ENCODE measurements at places on chromosomes 12 and 14. TPM values are rescaled to one million over a fixed set of nuclear protein-coding genes. Genes with fewer than 3 reads are reported as not detected.

Gene ANKLE2
- total RNA-seq: 153 TPM

DNA sequence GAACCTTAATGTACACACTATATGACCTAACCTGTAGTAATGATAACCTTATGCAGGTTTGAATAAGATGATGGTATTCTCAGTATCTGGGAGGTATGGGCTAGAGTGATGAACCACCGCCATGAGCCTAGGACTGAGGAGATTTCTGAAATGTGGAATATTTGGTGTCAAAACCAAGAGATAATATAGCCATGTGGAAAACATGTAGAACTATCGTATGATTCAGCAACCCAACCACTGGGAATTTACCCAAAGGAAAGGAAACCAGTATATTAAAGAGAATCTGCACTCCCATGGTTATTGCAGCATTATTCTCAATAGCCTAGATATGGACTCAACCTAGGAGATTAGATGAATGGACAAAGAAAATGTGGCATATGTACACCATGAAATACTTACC is 271.7 kb upstream of the BTG1 start:
- no peak overlapping the region for H3K27ac ChIP-seq
- no peaks in the 10 kb centered on the region for H3K36me3 ChIP-seq
- H3K27me3 ChIP-seq: no peaks in the 10 kb centered on the region

- H3K36me3 ChIP-seq: no peaks in the 10 kb centered on the region
- H3K4me1 ChIP-seq: peaks cover 14% of the 10 kb centered on the region
- no peak for DNase-seq
Observed at GRCh38 chr12:110687396-110688169, 1.3 kb downstream of the HVCN1 start.

DNA sequence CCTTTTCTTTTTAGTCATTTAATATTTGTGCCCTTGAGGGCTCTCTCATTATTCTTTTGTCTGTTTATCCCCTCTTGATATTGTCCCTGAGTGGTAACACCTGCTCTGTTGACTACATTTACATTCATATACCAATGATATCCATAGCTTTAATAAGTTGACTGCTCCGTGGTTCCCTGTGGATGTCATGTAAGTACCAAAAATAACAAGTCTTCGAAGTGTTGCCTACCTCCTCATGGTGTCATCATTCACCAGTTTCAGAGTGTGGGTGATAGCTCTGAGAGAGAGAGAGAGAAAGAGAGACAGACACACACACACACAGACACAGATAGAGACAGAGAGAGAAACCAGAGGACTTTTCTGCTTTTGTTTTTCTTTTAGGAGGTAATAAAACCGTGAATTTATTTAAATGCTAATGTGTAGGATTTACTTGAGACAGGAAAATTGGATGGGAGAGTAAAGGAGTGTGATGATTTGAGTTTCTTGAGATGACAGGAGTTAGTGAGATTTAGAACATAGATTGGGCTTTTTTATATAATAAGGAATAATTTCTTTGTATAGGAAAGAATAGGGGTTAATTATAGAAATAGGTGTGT is 52.2 kb downstream of the PAPOLA start:
- H3K27me3 ChIP-seq: no peaks in the 10 kb centered on the region
- no peak overlapping the region for H3K4me3 ChIP-seq
- no peaks in the 10 kb centered on the region for H3K4me1 ChIP-seq
- no peak for DNase-seq
- no peak overlapping the region for H3K27ac ChIP-seq

DNA sequence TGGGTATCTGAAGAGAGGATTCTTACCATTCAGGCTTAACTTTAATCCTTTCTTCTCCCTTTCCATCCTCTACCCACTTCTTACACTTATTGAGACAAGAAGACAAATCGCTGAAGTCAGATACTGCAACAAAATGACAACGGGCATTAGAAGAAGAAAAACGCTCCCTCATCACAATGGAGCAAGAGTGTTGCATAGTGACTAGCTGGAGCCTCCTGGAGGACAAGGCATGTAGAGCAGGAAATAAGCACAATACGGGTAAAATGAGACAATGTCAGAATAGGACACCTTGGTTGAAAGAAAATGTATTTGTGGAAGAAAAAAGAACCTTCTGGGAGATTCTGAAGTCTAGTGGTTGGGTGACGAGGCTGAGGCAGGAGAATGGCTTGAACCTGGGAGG is 501.0 kb downstream of the RERGL start:
- DNase-seq: no peak
- no peaks in the 10 kb centered on the region for H3K27me3 ChIP-seq
- no peaks in the 10 kb centered on the region for H3K36me3 ChIP-seq
- H3K4me1 ChIP-seq: no peaks in the 10 kb centered on the region
- no peak overlapping the region for H3K4me3 ChIP-seq

DNA sequence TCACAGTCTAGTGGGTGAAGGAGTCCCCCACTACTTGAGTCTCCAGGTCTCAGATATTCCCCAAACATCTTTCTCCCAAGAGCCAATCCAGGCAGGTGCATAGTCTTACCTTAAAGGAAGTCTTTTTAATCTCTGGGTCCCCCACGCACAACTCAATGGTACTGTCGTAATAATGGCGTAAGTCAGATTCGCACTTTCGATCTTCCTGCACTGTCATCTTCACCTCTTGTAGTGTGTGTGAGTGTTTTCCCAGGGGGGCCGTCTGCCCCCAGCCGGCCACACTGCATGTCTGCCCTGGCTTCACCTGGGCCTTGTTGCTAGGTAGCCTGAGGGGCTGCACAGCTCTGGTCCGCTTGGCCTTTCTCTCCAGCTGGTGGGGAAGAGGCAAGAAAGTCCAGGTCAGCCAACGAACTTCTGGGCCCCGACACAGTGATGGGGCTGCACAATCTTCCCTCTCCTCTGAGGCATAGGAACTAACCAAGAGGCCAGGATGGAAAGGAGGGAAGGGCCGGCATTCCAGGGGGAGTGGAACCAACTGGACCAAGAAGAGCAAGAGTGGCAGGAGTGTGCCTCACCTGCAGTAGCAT is 2.1 kb downstream of the GZMB start:
- no peak overlapping the region for H3K27ac ChIP-seq
- peaks cover 11% of the 10 kb centered on the region for H3K4me1 ChIP-seq
- H3K27me3 ChIP-seq: no peaks in the 10 kb centered on the region
- H3K4me3 ChIP-seq: peak overlapping the region; percentile 6
- no peaks in the 10 kb centered on the region for H3K36me3 ChIP-seq

Gene PTGDR
- 1.3 TPM for total RNA-seq

- H3K36me3 ChIP-seq: no peaks in the 10 kb centered on the region
- peak within 1 kb of the TSS; percentile 82 for H3K4me3 ChIP-seq
- DNase-seq: peak; percentile 59
- H3K27me3 ChIP-seq: no peaks in the 10 kb centered on the region
- H3K4me1 ChIP-seq: peaks cover 34% of the 10 kb centered on the region
- peak within 1 kb of the TSS; percentile 87 for H3K27ac ChIP-seq
Observed at GRCh38 chr14:75981426-75982265, at the start of gene TGFB3. TGFB3 (minus strand) TSS chr14:75981995; CDS start chr14:75980893, 1,102 bp downstream.
